Forelimb muscle (tissue), 1 donor: ENCODE measurements at places on chromosomes 11 and 22. TPM values are rescaled to one million over a fixed set of nuclear protein-coding genes. Genes with fewer than 3 reads are reported as not detected.

The VSIG2 gene
- polyA plus RNA-seq, result 1.1 TPM

The SSRP1 gene
- polyA plus RNA-seq, result 91.5 TPM

The MUC15 gene
- not detected for polyA plus RNA-seq

The PGR gene
- polyA plus RNA-seq, result not detected

The OR2D3 gene
- polyA plus RNA-seq, result not detected

The FAM181B gene
- 0.10 TPM for polyA plus RNA-seq

The OR2AG1 gene
- 0.04 TPM for polyA plus RNA-seq

The MCAM gene
- polyA plus RNA-seq, result 223 TPM

The KDM4D gene
- 1.1 TPM for polyA plus RNA-seq

The PGA5 gene
- polyA plus RNA-seq, result 1.7 TPM

The OR51B6 gene
- not detected for polyA plus RNA-seq

The TNNI2 gene
- 3,886 TPM for polyA plus RNA-seq

The DENND6B gene
- 5.2 TPM for polyA plus RNA-seq

The TRIM49 gene
- polyA plus RNA-seq, result not detected

The KRTAP5-11 gene
- not detected for polyA plus RNA-seq

The CFAP300 gene
- polyA plus RNA-seq, result 1.5 TPM

The GRM5 gene
- polyA plus RNA-seq, result not detected

The OAF gene
- polyA plus RNA-seq, result 48.6 TPM

The SYCE3 gene
- polyA plus RNA-seq, result not detected

The DGCR2 gene
- polyA plus RNA-seq, result 44.3 TPM

The EFEMP2 gene
- polyA plus RNA-seq, result 82.6 TPM

The OSBP2 gene
- 5.0 TPM for polyA plus RNA-seq
